Activated CD4-positive, alpha-beta T cell treated with anti-CD3 and anti-CD28 coated beads, Interleukin-2, amount 50 U/mL, for 24 hours (primary cell): ENCODE measurements at places on chromosomes 6 and 20.

DNA sequence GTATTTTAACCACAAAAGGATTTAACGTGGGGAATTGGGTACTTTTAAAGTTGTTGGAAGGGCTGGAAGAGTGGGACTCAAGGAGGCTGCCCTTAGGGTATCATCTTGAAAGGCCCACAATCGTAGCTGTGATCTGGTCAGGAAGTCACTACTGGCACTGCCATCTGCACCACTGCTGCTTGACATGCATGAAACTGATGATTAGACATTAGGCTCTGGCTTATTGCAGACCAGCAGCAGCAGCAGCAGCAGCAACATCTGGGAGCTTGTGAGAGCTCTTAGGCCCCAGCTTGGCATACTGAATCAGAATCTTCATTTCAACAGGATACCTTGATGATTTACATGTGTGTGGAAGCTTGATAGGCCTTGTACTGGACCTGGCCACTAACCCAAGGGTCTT is 68.6 kb downstream of the PHF20 start:
- no peak for DNase-seq

- DNase-seq, result no peak
Observed at GRCh38 chr6:165010556-165011535, 298.6 kb downstream of the C6orf118 start.

DNA sequence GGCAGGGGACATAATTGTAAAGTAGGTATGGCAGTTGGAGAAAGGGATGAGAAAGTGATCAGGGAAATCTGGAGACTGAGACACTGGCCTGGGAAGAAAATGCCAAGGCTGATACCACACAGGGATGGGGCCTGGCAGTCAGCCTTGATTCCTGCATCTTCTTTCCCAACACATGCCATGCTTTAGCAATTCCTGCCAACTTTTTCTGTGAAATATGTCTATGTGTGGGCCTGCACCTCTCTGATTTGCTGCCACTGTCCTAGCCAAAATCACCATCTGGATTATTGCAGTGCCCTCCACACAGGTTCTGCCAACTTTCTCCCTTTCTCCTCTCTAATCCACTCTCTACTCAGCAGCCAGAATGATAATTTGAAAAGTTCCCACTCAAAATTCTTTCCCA is 759.8 kb upstream of the CITED2 start:
- DNase-seq, result no peak

GRCh38 chr6:7769702-7770101 is 43.8 kb downstream of the BMP6 start:
- DNase-seq, result no peak

DNA sequence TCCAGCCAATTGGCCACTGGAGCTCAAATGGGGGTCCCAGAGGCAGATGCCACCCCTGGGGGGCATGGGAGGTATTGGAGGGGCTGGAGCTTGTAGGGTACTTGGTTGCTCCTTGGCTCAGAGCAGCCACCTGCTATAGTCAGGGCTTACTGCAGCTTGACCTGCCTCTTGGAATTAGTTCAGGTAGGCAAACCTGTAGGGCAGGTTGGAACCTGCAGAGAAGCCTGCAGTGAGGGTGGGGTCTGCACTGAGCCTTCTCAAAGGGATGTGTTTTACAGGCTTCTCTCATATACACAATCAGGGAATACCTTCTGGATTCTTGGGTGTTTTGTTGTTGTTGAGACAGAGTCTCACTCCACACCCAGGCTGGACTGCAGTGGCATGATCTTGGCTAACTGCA is 94.2 kb upstream of the MYL9 start:
- DNase-seq, result no peak

DNA sequence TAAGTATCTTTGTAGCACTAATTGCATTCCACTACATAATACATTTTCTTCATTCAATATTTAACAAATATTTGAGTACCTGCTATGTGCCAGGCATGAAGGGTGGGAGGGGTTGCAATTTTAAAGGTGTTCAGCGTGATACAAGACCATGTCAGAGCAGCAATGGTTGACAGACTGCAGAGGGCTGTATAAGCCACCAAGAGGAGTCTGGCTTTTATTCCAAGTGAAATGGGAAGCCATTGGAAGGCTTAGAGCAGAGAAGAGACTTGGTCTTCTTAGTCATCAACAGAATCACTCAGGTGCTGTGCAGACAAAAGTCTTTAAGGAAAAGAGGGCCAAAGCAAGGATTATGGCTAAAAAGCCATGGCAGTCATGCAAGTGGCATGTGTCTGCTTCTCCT is 360.8 kb upstream of the ARID1B start:
- DNase-seq, result no peak

- no peak for DNase-seq
Observed at GRCh38 chr6:41262401-41262800, 24.1 kb downstream of the TREM1 start.

- no peak for DNase-seq
Observed at GRCh38 chr6:28145231-28145630, 3.5 kb downstream of the ZKSCAN8 start.

DNA sequence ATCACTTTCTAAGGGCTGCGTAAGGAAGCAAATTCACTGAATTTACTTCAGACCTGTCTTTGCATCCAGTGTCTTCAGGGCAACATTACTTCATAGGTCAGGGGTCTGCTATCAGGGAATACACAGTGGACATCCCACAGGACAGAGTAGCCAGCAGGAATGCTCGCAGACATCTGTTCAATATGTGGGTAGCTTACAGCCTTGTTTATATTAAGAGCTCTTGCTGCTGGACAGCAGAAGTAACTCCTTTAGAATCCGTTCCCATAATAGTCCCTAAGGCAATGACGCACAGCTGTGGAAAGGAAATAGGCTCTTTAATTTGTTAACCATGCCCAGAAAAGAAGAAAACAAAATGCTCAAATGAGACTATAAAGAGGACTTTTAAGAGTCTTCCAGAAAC is 198.7 kb downstream of the MOXD1 start:
- DNase-seq, result no peak

DNA sequence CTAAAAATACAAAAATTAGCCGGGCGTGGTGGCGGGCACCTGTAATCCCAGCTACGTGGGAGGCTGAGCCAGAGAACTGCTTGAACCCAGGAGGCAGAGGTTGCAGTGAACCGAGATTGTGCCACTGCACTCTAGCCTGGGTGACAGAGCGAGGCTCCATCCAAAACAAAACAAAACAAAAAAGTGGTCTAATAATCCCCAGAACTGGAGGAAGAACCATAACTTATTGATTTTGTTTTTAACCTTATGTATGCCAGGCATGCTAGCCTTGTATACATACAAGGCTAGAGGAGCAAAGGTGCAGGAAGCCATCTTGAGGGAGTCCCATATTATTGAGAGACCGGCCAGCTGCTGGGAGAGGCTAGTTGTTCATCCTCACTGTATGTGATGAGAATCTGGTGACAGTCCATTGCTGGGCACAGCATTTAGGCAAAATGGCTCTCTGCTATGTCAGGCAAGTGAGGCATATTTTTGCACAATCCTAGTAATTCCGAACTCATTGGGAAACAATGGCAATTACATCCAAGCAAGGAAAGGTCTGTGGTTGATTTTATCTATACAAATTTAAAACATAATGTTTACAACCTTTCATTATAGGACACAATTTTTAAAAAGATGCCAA is 18.0 kb downstream of the HFE start:
- no peak for DNase-seq

DNA sequence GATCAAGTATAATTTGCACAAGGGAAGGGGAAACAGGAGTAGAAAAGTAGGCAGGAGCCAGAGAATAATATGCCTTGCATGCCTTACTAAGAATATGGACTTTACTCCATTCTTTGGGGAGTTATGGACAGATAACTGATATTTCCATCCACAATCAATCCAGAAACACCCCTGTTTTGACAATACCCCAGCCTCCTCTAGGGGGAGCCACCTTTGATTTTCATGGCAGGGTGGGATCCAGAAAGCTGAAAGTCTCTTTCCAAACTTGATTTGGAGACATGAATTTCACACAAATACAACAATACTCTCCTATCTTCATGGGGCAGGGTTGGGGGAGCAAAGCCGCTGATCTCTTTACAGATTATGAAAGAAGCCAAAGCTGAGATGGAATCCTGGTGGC is 404.1 kb downstream of the FOXA2 start:
- DNase-seq, result no peak

GRCh38 chr6:73742433-73742832 is 46.4 kb downstream of the CD109 start:
- no peak for DNase-seq

- DNase-seq, result no peak
Observed at GRCh38 chr20:51731731-51732095, 36.5 kb downstream of the ATP9A start.

DNA sequence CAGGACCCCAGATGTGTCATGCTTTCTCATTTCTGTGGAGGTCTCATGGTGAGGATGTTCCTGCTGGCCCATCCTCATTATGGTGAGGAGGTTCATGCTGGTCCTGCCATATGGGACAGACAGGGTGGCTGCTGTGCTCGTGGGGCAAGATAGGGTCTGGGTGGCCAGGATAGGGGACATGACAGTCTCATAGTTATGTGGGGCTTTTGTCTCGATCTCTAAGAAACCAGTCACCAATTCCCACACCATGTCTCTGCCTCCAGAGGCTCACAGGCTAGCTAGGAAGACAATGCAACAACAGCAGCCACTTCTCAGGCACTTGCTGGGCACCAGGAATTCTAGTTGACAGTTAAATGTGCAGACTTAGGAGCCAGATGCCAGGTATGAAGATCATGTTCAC is 4.2 kb upstream of the MAPK13 start:
- no peak for DNase-seq

DNA sequence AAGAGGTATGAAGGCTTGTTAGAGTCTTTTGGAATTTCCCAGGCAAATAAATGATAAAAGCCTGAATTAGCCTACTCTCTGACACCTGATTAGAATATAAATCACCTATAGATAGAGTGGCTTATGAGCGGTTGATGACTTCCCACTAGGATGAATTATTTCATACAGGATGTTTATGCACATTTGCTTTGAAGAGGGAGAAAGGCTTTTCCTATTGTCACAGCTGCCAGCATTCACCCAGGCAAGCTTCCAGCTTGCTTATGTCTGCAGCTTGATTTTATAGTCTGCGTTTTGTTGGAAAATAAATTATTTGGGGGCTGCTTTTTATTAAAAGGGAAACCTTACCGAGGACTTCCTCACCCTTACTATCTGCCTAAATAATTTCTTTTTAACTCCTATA is 51.3 kb upstream of the EIF2S2 start:
- no peak for DNase-seq

DNA sequence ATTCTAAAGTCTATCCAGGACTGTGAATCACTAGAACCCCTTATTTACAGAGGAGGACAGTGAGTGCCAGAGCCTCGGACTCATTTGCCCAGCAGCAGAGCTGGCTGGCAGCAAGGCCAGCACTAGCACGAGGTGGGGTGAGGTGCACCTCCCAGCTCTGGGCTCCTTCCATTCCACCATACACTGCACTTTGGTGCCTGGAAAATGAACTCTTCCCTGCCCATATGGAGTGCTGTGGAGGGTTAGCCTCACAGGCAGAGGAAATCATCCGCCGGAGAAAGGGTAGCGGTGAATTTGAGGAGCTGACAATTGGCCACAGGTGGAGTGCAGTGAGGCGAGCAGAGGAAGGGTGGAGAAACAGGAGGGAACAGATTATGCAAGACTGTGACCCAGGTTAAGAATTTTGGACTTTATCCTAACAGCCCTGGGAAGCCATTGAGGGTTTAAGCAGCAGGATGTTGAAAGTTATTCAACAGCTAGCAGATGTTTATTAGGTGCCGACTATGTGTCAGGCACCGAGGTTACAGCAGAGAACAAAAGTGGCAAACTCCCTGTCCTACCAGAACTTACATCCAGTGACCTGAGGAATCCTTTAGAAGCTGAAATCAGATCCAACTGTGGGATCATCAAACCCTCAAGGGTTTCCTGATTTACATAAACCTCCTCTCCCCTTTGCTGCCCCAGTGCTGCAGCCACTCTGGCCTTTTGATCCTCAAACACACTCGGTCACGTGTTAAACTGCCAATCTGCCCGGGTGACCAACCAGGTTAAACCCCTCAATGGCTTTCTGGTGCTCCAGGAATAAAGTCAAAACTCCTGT is 6.2 kb downstream of the TRIM26 start:
- DNase-seq, result no peak

DNA sequence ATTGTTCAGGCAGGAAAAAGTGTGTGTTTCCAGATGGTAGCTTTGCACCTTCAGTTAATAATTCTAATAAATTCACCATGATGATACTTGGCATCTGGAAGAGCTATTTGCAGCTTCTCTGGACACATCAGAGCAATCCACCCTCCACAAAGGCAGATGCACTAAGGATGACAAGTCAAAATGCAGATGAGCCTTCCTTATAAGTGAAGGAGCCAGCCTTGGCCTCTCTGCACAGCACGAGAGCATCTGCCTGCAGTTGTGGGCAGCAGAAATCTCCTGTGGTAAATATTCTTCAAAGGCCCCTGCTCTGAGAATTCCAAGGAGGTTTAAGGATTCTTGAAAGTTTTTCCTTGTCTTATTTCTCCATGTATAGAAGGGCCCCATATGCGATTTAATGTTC is 6.9 kb upstream of the POM121L2 start:
- no peak for DNase-seq

DNA sequence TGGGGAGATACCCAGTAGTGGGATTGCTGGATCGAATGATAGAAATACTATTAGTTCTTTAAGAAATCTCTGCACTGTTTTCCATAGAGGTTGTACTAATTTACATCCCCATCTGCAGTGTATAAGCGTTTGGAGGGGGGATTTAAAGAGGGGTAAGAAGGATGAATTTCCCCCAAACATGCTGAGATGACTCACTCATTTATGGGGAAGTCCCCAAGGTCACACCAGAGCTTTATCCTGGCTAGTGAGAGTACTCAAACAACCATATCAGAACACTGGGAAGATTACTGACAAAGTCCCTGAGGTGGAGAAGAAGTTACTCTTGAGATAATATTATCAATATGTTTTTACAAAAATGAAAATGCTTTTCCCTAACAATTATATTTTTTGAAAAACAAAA is 44.0 kb downstream of the ROS1 start:
- no peak for DNase-seq

DNA sequence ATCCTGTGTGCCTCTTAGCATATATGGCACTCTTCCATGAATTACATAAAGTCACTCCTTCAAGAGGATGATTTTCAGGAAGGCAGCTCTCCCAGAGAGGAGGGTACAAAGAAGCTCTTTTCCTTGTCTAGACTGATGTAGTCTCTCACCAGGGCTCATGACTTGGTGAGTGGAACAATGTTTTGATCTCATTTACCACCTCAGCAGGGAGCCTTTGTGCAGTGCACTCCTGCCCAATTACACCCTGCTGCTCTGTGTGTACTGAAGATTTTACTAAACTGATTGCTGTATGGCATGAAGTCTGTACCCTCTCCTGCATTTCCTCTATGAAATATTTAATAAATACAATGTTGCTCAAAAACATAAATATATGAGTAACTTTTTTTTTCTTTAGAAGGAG is 598.3 kb upstream of the HS3ST5 start:
- no peak for DNase-seq
